NCI-H146 (cell line): ENCODE measurements at places on chromosomes 1 and 21.
A peak's percentile ranks its signal among the peaks of the same experiment; 100 is the strongest.

- DNase-seq: no peak
Observed at GRCh38 chr1:80445033-80445432, 1355.7 kb upstream of the ADGRL2 start.

DNA sequence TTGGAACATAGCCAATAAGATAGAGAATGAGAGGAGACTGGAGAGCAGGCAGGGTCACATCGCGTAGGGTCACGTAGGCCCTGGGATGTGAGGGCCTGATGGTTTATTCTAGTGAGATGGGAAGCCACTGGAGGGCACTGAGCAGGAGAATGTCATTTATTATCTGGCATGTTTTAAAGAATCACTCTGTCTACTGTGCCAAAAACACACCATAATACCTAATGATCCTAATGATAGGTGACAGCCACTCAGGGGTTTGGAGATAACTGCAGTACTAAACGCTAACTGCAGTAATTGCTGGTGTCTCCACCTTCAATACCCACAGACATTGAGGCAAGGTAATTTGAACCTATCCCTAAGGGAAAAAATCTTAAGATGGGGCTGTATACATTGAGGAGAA is 185.4 kb downstream of the TTLL7 start:
- DNase-seq: no peak

DNA sequence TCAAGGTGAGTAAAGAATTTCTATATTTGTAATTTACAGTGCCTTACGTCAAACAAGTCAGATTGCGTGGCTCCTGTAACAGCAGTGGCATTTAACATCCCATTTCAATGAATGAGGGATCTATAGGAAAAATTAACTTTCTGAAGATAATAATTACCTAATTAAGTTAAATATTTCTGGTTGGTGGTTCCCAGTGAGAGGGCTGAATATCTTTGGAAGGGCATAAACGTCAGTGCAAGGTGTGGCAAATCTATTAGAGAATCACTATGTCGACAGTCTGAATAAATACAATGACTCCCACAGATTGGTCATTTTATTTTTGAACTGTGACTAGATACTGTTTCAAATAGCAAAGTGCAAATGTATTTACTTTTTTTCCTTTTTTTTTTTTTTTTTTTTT is 80.0 kb downstream of the S1PR1 start:
- no peak for DNase-seq

GRCh38 chr1:3774276-3774945 is 1.9 kb downstream of the SMIM1 start:
- DNase-seq: no peak

DNA sequence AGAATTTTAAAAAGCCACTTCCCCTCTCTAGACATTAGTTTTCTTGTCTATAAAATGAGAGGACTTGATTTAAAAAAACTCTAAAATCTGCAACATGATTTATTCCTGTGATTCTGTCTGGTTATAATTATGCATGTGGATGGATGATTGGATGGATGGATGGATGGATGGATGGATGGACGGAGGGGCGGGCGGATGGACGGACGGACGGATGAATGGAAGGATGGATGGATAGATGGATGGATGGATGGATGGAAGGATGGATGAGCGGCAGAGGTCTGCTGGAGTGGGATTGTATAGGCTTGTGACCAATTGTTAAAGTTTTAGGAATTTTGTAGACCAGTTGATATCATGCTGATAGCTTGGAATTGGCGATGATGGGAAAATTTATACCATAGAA is 135.2 kb upstream of the TIAM1 start:
- no peak for DNase-seq

GRCh38 chr21:18810136-18810535 is 406.6 kb upstream of the TMPRSS15 start:
- DNase-seq: no peak

GRCh38 chr1:116273042-116273783 is 99.8 kb upstream of the ATP1A1 start:
- no peak for DNase-seq

DNA sequence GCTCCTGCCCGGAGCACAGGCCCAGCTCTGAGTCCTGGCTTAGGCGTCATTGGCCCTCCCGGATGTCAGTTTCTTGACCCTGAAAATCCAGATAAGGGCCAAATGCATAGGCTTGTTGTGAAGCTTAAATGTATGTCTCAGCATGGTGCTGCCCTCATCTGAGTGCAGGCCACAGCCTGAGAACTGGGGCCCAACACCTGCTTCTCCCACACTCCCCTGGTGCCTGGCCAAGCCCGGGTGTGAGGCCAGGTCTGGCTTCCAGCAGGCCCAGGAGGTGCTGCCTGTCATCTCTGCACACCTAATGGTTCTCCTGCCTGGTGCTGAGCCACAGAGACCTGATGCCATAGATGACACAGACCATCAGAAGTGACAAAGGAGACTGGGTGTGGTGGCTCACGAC is 14.0 kb downstream of the MX2 start:
- peak; percentile 5 for DNase-seq

DNA sequence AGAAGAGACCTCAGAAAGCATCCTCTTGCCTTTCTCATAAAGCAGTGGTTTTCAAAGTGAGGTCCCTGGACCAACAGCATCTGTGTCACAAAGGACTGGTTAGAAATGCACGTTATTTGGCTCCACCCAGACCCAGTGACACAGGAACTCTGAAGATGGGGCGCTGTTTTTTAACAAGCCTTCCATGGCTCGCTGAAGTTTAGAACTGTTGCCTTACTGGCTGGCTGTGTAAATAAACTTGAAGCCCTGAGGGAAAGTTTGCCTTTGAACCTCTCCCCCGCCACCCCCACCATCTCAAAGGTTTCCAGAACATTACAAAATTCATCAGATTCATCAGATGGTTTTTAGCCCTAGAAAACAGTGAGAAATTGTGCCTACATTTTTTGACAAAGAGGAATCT is 21.8 kb upstream of the IKBKE start:
- no peak for DNase-seq

DNA sequence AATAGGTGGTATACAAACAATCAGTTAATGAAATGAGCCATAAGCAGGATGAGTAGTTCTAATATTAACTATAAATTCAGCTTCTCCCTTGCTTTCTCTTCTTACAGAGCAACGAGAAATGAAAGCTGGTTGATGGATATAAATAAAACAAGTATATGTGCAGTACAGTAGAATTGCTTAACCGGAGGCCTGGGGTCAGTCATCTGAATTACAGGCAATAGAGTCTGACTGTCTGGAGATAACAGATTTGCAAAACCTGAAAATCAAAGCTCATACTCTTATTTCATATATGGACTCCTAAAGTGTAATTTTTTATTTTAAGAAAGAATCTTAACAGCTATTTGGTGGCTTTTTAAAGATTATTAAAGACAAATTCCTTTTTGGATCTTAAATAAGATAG is 43.1 kb upstream of the SGIP1 start:
- DNase-seq: no peak

- no peak for DNase-seq
Observed at GRCh38 chr1:242873661-242874060, 349.2 kb upstream of the PLD5 start.

DNA sequence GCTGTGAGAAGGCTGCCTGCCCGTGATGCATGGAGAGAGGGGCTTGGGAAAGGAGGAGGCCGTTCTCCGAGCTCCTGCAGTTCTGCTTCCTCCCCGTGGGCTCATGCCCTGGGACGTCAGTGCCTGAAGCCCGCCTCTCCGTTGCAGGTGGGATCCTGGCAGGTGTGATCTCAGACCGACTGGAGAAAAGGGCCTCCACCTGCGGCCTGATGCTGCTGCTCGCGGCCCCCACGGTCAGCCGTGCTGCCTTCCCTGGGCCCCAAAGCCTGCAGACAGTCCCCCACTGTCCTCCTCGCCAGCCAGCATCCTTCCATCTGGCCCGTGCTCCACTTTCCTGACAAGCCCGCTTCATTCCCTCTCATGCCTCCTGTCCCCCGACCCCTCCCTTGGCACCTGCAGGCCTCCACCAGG is 50.9 kb downstream of the SLC37A1 start:
- no peak for DNase-seq

DNA sequence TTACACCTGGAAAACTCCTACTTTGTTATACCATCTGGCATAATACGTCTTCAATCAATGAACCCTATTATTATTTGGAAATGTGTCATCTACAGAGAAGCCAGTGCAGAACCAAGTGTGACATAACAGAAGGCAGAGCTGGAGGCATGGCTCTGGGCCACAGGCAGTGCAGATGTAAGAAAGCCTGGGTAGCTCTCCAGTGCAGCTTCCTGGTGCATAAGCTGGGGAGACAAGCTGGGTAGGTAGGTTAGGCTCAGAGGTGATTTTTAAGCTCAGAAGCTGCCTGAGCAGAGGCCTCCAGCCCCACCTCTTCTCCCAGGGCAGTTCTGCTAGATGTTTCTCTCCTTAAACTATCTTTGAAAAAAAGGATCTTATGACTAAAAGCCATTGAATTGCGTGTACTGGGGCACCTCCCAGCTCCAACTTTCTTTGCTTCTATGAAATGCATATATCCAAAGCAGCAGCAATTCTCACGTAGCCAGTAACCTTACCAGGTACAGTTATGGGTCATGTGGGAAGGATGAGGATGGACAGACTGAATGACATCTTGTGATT is 30.7 kb downstream of the AKNAD1 start:
- no peak for DNase-seq

- peak; percentile 51 for DNase-seq
Observed at GRCh38 chr1:234125283-234125682, 220.8 kb downstream of the SLC35F3 start.

- peak; percentile 23 for DNase-seq
Observed at GRCh38 chr1:245241526-245242130, 86.8 kb downstream of the KIF26B start.

- DNase-seq: no peak
Observed at GRCh38 chr1:51283979-51284378, 46.4 kb downstream of the TTC39A start.
